ENCODE measurements at places on chromosomes 2 and 18.

- no peak for DNase-seq
These were observed 234.0 kb upstream of the RAB12 start for GRCh38 chr18:8375249-8375648.

GRCh38 chr2:48826986-48827385, 71.5 kb upstream of the LHCGR start:
- no peak for DNase-seq

DNA sequence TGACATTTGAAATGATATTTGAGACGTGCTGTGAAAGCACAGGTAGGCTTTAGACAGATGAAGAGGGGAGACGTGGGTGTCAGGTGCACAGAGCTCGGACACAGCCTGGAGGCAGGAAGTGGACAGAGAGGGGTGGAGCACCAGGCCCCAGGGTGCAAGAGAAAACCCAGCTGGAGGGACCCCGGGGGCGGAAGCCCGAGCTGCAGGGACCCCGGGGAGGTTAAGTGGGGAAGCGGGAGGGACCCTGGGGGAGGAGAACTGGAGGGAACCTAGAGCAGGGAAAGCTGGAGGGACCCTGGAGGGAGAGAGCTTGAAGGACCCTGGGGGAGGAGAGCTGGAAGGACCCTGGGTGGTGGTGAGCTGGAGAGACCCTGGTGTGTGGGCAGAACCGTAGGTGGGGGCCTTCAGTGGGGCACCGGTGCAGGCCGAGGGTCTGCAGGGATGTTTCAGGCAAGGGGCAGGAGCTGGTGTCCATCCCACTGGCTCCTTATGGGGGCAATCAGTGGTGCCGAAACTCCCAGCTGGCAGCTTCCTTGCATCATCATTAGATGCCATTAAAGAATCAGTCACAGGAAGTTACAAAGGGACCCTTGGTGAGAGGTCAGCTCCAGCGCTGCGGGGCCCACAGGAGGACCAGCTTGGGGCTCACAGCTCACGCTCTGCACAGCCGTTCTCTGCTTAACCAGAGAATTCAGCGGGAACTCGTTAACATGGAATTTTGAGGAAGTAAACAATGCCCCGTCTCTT, 246.6 kb downstream of the EIPR1 start:
- no peak for DNase-seq

DNA sequence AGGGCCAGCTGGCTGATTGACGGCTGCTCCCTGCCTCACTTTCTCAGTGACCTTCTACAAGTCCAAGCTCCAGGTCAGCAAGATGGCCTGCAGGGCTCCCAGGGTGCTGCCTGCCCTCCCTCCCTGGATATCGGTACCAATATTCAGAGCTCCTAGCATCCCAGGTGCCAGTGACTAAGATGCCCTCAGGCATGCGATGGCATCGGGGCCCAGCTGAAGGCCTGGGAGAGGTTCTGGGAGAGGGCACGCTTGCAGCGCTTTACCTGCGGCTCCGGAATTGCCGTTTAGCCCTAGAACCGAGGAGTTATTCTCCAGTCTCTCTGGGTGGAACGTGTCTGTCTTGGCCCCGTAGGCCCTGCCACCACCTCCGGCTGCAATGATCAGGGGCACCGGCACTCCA, 116.8 kb downstream of the CLIP4 start:
- DNase-seq = no peak

DNA sequence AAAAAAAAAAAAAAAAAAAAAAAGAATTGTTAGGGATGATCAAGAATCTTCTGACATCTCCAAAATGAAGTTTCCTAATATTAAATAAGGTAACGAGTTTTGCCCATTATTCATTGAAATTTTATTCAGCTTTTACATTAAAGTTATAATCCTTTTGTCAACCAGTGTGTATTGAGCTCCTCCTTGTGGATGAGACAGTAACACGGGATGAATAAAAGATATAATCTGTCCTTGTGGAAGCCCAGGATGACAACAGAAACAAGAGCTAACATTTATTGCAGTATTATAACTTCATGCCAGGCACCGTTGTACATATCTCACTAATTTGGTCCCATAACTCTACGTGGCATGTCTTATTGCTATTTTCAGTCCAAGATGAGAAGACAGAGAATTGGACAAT, 33.4 kb upstream of the SERPINB7 start:
- no peak for DNase-seq

Data from stimulated activated CD8-positive, alpha-beta memory T cell treated with anti-CD3 and anti-CD28 coated beads, Interleukin-15, amount 100 ng/mL, for 4 hours (primary cell).